ENCODE measurements at places on chromosomes 5 and 9.

GRCh38 chr5:150765799-150766169 lies 7.0 kb upstream of the DCTN4 start:
- no peak for DNase-seq

- no peak for DNase-seq
Measured at GRCh38 chr9:129224618-129225489, 46.8 kb upstream of the IER5L start.

DNA sequence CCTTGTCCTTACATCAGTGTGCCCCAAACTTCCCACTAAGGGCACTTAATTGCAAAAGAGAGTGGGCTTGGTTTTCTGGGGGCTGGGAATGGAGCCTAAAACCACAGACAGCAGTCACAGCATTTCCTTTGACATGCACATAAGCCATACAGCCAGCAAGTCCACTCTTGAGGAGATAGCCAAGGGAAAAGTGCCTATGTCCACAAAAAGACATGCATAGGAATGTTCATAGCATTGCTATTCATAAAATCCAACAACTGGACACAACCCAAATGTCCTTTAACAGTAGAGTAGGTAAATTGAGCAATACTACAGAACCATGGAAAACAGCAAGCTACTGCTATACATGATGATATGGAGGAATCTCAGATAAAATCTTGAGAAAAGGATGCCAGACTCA lies 11.7 kb upstream of the FAT2 start:
- peak; percentile 15 for DNase-seq

DNA sequence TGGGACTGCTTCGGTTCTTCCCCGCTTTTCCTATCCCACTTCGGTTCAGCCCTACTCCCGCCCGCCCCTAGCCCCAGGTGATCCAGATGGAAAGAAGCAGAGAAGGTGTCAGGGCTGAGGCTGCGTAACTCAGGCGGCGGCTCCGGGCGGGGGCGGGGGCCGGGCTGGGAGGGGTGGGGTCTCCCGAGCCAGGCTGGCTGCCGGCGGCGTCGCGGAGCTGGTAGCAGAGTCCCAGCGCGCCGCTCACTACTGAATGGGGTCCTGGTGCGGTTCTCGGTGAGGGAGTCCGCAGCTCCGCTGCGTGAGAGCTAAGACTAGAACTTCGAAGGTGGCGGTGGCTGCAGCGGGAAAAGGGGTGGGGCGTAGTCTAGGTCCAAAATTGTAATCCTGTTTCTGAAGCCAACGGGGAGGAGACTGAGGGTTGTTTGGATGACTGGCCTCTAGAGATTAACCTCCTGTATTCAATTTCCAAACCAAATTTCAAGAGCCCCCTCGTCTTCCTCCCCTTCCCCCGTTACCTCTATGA lies 1.4 kb downstream of the PRR16 start:
- DNase-seq, result peak; percentile 71

DNA sequence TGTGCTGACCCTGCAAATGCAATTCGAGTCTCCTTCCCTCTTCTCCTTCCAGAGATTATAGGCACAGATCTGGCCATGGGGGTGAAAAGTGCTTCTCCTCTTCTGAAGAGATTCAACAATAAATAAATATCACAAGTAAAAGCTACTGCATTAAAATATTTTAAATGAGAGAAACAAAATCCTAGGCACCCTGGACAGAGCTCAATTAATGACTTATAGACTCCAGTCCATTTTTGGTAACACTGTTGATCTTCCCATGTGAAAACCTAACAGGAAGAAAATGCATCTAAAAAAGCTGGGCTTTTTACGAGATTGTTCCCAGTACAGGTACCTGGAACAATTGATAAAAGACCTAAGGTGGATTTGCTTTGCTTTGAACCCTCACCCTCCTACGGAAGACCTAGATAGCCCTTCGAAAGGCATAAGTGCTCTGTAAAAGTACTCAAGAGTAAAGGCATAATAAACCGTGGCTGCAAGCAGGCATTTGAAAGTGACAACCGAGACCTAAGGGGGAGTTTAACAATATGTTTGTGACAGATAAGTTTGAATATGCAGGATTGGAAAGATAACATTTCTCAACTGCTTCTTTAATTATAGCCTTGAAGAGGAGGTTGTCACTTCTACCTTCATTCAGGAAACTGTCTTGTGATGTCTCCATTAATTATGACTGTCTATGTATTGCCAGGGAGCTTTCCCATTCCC lies 29.4 kb upstream of the MED10 start:
- no peak for DNase-seq

Measured in iris pigment epithelial cell (primary cell).